GM23248 (cell line): ENCODE measurements at places on chromosomes 7 and 10.
A peak's percentile ranks its signal among the peaks of the same experiment; 100 is the strongest.

DNA sequence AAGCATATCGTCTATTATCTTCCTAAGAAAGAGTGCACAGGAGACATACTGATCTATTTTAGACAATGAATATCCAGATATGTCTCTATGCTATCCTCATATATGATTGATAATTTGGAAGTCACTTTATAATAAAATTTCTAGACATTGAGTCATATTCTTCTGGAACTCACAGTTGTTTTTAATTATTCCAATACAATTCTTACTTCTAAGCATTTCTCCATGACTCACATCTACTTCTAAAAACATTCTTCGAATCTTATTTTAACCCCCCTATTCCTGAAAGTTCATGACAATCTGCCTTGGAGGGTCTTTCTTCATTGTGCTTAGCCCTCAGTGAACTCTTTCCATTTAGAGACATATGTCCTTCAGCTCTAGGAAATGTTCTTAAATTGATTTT lies 368.1 kb downstream of the MDFIC start:
- DNase-seq = peak; percentile 72

DNA sequence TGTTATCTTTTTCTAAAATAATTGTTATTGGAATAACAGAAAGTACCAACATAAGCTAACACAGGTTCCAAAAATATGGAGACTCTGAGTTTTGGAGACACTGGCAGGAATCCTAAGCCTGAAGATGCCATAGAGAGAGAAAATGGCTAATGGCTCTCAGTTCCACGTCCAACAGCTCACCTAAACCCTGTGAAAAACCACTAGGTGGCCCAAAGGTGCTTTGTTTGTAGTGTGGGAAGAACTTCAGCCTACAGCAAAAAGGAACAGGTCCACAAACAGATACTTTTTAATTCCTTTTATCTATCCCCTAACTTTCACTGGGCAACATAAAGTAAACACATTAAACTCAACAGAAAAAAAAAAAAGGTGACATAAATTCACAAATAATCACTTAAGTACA lies 272.3 kb downstream of the SEMA3D start:
- DNase-seq = no peak

DNA sequence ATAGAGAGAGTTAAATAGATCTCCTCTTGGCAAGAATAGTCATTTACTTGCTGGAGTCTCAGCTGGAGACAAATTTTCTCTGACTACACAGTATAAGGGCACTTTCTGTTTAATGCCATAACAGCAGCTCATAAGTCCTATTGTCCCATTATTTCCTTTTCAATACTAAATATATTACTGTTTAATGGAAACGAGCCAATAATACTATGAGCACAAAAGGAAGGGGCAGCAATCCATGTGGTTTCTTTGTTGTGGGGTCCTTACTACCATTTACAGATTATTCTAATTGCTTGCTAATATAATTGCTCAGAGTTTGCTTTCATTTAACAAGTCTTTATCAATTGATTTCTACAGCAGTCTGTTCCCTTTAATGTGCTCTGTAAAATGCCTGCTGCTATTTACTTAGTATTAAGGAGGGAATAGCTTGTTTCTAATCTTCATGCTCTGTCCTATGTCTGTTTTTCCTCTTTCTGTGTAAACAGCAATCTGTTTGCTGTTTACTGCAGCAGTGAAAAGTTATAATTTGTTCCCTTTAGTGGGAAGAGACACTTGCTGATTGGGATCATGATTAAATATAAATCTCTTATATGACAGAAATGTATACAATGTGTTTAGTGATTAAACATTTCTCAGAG lies 296.2 kb upstream of the SMIM30 start:
- DNase-seq = no peak

DNA sequence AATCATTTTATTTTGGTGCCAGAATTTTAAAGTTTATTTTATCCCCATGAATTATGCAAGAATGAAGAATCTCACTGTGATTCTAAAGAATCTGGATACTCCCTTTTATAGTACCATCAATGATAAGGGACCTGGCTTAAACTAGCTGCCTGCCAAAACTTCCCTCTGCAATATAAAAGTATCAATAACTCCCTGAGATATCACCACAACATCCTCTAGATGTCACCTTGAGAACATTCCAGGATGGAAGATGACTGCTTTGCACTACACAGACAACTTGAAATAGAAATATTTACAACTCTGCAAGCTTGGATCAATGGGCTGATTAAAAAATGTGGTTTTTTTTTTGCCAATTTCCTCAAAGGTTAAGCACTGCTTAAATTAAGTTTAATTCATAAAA lies 142.1 kb downstream of the SLC25A13 start:
- DNase-seq = no peak

GRCh38 chr7:94510582-94511496 lies 1.2 kb downstream of the CASD1 start:
- DNase-seq = peak; percentile 62
